ENCODE measurements at places on chromosomes 2 and 18.

- no peak for DNase-seq
These were observed 83.7 kb downstream of the SP3 start for GRCh38 chr2:173881461-173881860.

DNA sequence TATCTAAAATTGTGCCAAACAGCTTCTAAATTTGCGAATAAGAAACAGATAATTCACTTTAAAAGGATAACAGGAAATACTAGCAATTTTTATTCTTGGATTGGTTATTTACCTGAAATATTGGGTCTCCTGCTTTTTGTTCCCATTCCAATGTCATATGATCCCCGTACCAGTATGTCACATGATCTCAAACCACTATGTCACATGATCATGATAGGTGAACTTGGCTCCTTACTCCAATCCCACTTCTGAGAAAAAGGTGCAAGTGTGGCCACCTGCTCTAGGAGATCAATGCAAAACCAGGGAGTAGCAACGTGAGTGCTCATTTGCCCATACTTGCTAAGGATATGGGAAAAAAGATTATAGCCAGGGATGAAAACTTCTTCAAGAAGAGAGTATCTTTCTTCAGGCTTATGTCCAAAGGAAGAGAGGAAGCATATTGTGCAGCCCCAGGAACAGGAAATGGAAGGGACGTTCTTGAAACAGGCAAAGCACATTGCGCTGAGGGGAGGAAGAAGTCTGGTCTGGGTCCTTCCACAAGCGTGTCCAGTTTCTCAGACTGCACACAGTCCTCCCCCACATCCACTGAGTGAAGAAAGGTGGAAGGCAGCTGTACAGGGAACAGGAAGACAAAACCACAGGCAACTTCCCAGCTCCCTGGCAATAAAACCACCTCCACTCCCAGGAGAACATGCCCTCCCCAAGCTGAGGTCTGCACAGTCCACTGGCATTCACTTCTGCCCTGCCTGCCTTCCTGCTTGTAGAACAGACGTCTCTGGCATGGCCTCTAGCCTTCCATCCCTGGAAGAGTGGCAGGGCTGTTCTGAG is at the start of gene LYG2:
Gene LYG2, minus strand, starts transcription at position 176 of the 828 bp plus-strand sequence. CDS start 1,406 bp downstream, outside the sequence.
- DNase-seq, result no peak

DNA sequence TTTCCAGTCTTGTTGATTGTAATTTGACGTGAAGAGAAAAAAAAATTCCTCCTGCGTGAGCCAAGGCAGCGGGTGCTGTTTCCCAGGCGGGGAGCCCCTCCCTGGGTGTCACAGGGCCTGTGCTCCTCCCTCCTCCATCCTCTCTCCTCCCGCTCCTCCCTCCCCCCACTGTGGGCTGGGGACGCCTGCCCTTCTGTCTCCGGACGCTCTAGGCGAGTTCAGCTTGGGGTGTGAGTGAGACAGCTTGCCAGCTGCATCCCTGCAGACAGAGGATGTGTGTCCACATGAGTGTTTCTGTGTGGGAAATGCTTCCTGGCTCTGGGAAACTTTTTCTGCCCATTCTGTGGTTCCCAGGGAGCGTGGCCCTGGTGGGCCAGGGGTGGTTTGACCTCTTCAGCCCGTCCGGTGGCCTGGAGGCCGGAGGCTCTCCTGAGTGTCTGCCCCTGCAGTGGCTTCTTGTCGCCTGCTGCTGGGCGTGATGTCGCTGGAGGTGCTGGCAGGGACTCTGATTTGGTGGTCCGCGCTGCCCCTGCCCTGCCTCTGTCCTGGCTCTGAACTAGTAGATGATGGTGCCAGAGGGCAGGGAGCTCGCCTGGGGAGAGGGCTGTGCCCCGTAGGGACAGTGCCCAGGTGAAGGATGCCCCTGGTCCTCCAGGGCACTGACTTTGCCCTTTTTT is 96.4 kb downstream of the USP40 start:
- DNase-seq, result no peak

DNA sequence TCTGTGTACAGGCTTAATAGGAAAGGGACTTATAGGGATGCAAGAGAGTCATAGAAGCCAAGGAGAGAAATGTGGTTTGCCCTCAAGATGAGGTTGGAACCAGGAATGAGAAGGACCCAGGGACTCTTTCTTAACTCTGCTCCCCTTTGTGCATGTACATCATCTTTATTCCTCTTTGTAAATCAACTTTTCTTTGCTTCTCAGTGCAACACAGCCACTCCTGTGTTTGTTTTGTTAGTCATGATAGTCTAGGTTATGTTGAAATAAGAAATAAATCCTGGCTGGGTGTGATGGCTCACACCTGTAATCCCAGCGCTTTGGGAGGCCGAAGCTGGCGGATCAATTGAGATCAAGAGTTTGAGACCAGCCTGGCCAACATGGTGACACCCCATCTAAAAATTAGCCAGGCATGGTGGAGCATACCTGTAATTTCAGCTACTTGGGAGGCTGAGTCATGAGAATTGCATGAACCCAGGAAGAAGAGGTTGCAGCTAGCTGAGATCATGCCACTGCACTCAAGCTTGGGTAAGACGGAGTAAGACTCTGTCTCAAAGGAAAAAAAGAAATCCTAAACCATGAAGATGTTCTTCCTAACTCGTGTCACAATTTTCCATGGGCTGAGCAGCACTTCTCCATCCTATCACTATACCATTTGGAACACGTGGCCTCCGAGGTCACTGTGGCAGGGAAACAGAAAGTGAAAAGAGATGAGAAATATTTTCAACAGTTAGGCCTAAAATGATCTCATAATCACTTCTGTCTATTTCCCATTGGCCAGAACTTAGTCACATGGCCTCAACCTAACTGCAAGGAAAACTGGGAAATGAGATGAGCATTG is 73.0 kb upstream of the TMEM17 start:
- DNase-seq, result no peak

GRCh38 chr2:113851640-113852039 is 38.2 kb upstream of the ACTR3 start:
- no peak for DNase-seq

GRCh38 chr18:79902640-79903039 is 48.8 kb downstream of the SLC66A2 start:
- DNase-seq, result no peak

GRCh38 chr2:19377717-19378116 is 19.3 kb upstream of the OSR1 start:
- DNase-seq, result no peak

GRCh38 chr2:218035463-218036100 is 32.8 kb upstream of the TNS1 start:
- DNase-seq, result no peak

DNA sequence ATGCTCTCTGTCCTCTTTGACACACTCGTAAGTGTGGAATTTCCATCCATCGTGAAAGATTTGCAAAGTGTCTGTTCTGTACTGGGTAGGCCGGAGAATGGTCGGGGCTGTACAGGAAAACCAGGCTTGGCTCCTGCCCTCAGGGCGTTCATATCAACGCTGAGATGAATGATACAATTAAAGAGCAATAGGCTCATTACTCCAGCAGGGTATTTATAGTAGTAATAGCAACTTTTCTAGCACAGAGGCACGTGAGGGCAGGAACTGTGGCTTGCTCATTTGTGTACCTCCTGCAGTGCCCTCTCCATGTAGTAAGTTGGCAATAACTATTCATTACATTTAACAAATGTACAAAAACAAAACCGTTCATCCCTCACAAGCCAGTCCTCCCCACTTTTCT is 5.3 kb upstream of the NCK2 start:
- no peak for DNase-seq

- no peak for DNase-seq
These were observed 58.1 kb upstream of the KYNU start for GRCh38 chr2:142819411-142819810.

DNA sequence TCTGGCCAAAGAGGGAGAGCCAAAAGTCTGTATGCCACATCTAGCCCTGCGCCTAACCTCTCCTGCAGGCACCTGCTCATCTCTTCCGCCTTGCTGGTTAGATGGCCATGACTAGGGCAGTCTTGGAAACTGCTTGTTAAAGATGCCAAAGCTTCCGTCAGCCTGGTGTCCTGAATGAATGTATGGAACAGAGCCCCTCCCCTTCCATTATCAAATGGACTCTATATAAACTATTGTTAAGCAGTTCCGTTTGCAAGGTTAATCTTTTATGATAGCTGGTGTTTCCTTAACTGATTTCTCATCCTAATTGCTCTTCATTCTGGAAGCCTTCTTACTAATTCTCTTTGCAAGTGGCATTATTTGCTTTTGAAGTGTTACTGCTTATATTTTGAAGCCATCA is 87.1 kb downstream of the ATP9B start:
- no peak for DNase-seq

- DNase-seq, result no peak
These were observed 18.6 kb upstream of the ACOXL start for GRCh38 chr2:110713513-110714362.

DNA sequence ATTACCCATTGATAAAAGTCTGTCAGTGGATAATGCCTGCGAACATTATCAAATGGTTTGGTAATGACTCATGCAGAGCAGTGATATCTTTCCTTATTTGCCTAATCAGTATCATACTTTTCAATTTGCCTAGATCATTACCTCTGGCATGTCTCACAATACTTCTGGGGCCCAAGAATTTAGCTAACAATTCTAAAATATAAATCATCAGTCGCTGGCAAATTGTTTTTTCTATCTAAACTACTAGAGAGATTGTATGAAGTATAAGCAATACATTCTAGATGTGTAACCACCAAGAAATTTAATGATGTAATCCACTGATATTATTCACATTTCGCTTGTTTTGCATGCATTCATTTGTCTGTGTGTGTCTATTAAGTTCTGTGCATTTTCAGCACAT is 191.2 kb upstream of the CDH19 start:
- no peak for DNase-seq

- DNase-seq, result no peak
These were observed 15.7 kb downstream of the MAL start for GRCh38 chr2:95041060-95041823.

DNA sequence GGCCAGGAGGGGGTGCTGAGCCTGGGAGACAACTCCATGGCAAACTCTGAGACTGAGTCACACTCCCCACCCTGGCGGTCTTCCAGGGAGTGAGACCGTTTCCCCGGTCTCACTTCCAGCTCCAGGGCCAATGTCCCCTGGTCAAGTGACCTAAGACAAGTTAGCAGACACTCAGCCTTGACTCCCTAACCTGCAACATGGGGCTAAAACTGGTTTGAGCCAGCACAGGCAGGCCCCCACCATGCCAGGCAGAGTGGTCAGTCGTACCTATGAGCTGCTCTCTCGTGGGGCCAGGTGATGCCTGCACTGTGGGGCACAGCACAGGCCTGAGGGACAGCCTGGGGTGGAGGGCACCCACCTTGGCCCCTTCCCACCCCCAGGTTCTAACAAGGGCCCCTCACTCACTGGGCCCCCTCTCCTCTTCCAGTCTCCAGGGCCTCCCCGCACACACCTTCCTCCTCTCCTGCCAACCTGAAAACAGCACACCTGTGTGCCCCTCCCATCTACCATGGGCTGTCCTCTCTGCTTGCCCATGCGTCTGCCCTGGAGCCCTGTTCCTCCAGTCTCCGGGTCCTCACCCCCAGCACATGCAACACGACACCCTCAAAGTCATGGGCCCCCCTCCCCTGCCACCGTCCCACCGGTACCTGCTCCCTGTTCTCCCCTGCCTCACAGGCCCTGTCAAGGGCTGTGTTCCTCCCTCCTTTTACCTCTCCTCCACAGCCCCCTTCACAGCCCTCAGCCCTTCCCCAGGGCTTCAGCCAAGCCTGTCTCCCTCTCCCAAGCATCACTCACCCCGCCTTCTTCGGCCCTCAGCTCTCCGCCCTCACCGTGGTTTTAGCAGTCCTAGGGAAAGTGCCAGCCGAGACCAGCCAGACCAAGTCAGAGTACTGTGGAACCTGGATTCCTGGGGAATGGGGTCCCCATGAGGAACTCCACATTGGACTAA is 1.6 kb downstream of the GPR17 start:
- DNase-seq, result no peak

GRCh38 chr2:104289651-104290565 is 564.0 kb upstream of the POU3F3 start:
- DNase-seq, result no peak

DNA sequence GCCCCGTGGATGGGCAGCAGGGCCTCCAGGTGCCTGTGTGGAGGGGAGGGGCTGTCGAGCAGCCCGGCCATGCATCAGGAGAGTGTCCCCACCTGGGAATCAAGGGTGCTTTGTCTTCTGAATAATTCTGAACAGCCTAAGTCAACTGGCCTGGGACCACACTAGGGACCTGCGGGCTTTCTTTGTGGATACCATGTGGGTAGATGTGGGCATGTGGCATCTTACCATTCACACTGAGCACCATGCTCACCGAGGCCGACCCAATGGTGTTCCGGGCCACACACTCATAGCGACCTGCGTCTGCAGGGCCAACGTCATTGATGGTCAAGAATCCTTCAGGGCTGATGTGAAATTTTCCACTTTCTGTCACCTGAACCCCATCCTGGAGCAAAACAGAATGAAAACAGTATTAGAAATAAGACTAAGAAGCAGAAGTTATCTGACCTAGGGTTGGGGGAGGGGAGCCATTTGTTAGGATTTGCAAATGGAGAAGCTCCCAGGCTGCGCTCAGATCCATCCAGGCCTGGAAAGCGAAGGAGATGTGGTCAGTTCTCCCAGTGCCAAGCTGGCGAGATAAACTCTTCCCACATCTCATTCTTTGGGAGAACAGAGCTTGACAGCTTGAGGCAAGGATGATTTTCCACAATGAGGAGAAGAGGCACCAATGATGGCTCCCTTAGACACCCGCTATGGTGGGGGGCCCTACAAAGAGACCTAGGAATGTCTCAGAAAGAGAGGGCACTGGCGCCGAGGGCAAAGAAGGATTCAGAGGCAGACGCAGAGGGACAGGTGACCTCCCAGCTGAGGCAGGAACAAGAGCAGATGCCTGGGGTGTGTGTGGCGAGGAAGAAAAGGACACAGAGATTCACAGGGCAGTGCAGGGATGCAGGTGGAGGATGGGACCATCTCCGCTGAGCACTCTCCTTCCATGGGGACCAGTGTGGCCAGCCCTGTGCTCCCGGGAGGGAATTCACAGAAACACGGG is 83.4 kb downstream of the PXDN start:
- DNase-seq, result no peak

GRCh38 chr18:53764086-53764485 is 460.4 kb downstream of the MBD2 start:
- no peak for DNase-seq

DNA sequence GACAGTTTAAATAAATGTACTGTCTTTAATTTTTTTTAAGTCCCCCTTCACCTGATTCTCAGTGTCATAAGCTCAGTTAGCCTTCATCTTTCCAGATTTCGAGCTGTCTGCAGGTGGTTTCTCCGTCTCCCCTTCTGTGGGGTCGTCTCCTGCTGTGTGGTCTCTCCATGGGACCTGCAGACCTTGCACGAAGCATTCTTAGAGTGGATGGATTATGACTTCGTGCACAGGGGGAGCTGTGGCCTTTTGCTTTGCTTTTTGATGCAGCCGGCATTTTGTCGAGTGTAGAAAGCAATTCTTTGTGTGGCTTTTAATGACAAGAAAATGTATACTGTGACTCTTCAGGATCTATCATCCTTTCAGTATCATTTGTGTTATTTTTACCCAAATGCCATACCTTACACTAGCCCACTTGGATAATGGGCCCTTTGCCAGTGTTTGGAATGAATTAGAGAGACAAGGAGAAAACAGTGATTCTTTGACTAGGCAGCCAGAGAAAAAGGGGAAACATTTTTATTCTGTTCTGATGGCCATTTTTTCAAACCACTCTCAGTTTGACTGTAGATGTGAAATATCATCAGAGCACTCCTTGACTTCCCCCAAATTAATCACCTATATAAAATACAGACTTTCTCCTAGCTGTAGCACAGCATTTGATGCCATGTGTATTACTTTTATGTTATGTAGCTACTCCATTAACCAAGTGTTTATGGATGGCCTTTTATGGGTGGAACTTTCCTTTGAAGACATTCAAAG is 54.3 kb downstream of the ITGA6 start:
- DNase-seq, result no peak

Measured in stimulated activated naive B cell treated with anti-CD40 and anti-IgM and Interleukin-4, amounts not matched to agents 10 μg/mL and 1 μg/mL and 100 μg/mL, for 72 hours (primary cell).